Esophagus squamous epithelium (tissue), 5 donors: ENCODE measurements at places on chromosomes 7 and 10.

DNA sequence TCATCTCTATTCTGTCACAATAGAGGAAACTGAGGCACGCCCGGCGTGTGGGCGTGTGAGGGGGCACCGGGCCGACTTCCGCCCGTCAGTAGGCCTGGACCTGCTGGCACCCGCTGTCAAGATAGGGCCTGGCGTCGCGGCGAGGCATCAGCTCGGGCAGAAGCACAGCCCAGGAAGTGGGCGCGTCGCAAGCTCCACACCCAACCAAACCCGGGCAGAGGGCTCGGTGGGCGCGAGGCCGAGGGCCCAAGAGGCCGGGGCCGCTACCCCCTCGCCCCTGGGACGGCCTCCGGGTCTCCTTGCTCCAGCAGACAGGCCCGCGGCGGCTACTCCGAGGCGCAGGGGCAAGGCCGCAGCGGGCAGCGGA, 91.2 kb downstream of the SPAG6 start:
- no peak for DNase-seq

DNA sequence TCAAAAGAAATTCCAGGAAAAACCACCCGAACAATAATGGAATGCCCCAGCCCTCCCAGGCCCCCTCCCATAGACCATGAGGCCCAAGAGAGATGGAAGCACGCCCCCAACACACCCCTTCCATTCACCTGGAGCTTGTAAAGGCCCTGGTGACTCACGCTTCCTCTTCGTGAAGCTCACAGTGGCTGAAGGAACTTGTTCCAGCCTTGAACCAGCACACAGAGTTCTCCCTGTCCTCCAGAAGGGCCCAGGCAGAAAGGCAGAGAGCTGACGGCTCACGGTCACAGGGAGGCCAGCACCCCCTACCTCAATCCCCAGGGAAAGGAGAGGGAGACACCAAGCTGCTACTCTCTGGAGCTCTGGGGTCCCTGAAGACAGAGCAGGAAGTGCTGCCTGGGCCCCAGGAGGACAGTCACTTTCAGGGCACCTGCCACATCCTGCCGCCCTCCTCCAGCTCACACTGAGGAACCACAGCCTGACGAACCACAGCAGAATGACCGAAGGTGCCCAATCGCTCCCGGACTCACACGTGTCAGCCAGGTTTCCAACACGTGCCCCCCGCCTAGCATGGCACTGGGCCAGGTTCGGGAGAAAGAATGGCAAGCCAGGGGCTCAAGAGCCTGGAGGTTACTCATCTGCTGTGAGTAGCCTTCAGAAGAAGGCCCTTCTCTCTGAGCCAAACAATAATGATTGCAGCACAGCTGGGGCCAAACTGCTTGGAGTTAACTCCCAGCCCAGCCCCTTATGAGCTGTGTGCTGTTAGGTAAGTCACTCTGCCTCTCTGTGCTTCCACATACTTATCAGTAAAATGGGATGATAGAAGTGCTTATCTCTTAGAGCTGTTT, 52.8 kb downstream of the DLG5 start:
- no peak for DNase-seq

GRCh38 chr7:73621168-73622063, 2.9 kb downstream of the MLXIPL start:
- DNase-seq: no peak

DNA sequence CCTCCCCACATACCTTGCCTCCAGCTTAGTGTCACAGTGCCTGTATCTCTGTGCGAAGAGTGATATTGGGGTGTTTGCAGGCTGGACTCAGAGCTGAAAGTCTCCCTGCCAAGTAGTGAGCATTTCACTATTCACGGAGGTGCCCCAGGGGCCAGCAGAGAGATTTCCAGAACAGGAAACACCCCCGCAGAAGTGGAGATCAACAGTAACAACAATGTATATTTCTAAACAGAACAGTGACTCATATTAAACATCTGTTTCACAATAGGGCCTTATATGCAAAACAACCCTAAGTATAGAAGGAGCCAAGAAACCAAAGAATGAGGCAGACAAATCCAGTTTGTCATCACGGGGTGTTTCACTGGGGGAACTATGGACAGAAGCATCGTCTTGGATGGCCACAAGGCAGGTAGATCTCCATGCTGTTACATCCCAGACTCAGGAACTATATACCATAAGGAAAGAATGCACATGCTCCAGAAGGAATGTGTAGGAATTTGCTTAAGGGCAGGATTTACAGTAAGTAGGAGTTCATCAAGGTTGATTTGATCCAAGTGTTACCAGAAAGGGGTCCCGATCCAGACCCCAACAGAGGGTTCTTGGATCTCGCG, 29.3 kb upstream of the CCL24 start:
- DNase-seq: no peak

DNA sequence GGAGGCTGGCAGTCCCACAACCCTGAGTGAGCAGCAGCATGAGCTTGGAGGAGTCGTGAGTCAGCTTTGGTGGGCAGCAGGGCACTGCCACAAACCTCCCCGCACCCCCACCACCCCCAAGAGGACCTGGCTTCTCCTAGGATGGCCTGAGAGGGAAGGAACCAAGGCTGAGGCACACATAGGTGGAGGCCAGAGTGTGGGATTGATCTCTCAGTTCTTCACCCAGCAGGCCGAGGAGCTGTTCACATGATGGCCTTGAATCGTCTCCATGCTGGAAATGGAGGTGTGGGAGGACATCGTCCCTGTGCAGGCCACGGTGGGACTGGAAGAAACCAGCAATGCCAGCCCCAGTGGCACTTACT, 17.4 kb upstream of the GDF10 start:
- no peak for DNase-seq

GRCh38 chr7:28739128-28739527, 219.0 kb downstream of the TRIL start:
- no peak for DNase-seq

- DNase-seq: no peak
Measured at GRCh38 chr10:69636273-69636575, 6.2 kb downstream of the FAM241B start.

- DNase-seq: no peak
Measured at GRCh38 chr7:80711531-80711930, 73.1 kb downstream of the CD36 start.

DNA sequence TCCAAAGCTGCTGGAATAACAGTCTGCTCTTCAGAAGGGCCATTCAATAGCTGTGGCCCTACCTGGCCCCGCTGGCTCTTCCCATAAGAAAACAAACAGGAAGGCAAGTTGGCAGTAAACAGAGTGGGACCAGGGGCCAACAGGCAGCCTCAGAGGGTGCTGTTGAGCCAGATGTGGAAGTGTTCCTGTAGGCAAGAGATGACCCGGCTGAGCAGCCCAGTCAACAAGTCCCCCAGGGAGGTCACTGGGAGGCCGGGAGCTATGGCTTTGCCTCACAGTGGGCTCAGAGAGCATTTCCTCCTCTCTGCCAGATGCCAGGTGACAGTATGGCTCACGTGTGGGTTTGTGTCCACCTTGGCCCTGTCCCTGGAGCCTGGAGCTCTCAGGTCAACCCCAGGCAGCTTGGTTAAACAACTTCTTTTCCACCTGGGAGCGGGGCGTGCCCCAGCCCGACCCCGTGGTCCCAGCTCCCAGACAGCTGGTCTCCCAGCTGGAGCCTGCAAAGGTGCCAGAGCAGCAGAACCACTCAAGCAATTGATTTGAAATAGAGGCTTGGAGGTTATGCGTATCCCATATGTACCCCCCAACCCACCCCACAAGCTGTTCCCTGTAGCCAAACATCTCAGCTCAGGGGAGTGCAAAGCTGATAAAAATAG, 33.8 kb upstream of the LOXL4 start:
- DNase-seq: no peak
